ENCODE measurements at places on chromosomes 7 and 10.

GRCh38 chr7:105585850-105586500, 4.7 kb upstream of the EFCAB10 start:
- DNase-seq: no peak

- DNase-seq: no peak
These were observed at the start of gene PRF1 for GRCh38 chr10:70602665-70603448. Gene PRF1 (minus strand): TSS chr10:70602741. CDS start chr10:70600902, 1,839 bp downstream.

- DNase-seq: no peak
These were observed 68.6 kb upstream of the CACNB2 start for GRCh38 chr10:18071591-18071990.

DNA sequence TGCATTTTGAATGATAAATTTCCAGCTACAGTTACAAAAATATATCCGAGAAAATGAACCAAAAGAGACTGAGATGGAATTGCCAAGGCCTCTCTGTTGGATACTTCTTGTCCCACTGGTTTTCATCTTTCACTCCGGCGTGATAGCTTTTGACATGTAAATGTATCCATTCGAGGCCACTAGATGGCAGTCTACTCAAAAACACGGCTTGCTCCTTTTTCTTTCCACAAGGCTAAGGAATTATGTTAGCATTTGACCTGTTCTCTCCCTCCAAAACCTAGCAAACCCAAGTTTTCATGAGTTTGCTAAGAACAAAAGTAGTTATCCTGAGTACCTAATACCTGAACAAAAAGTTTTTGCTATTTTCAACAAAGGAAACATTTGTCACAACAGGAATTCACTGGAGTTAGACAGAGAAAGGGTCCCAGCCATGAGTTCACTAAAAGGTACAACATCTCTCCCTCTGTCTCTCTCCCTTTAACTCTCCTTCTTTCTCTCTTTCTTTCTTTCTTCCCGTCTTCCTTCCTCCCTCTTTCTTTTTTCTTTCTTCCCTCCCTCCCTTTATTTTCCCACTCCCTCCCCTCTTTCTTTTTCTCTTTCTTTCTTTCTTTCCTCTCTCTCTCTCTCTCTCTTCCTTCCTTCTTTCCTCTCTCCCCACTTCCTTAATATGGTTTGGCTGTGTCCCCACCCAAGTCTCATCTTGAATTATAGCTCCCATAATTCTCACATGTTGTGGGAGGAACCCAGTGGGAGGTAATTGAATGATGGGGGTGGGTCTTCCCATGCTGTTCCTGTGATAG, 207.9 kb upstream of the MYO3A start:
- DNase-seq: peak; percentile 43

DNA sequence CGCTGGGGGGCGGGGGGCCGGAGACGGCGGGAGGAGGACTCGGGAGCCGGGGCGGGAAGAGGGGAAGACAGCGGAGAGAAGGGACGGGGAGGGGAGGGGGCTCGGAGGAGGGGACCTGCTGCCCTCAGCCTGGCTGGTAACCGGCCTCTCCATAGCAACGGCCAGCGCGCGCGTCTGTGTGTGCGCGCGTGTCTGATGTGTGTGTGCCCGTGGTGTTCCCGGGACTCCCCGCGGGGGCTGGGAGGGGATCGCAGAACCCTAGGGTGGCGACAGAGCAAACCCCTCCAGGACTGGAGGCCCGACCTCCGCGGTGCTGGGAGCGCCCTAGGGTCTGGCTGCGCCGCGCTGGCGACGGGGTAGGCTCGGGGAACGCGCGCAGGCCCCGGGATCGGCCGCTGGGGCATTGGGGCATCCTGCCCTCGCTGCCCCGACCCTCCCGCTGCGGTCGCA, 356.3 kb downstream of the DNAJB6 start:
- no peak for DNase-seq

- DNase-seq: no peak
These were observed 50.2 kb upstream of the PDCD4 start for GRCh38 chr10:110821508-110821907.

- no peak for DNase-seq
These were observed 5.7 kb downstream of the CUBN start for GRCh38 chr10:17123961-17124360.
